ENCODE measurements at places on chromosomes 7 and 10.

- no peak for DNase-seq
These were observed 1061.2 kb downstream of the KCNMA1 start for GRCh38 chr10:76576276-76576962.

- DNase-seq = no peak
These were observed 1.2 kb downstream of the GAL3ST4 start for GRCh38 chr7:100166970-100167911.

GRCh38 chr7:41573015-41573414 is 129.9 kb downstream of the INHBA start:
- DNase-seq = no peak

- no peak for DNase-seq
These were observed 41.9 kb downstream of the ADAMTS14 start for GRCh38 chr10:70714245-70714644.

GRCh38 chr10:126243306-126243705 is 145.0 kb downstream of the ADAM12 start:
- DNase-seq = no peak

DNA sequence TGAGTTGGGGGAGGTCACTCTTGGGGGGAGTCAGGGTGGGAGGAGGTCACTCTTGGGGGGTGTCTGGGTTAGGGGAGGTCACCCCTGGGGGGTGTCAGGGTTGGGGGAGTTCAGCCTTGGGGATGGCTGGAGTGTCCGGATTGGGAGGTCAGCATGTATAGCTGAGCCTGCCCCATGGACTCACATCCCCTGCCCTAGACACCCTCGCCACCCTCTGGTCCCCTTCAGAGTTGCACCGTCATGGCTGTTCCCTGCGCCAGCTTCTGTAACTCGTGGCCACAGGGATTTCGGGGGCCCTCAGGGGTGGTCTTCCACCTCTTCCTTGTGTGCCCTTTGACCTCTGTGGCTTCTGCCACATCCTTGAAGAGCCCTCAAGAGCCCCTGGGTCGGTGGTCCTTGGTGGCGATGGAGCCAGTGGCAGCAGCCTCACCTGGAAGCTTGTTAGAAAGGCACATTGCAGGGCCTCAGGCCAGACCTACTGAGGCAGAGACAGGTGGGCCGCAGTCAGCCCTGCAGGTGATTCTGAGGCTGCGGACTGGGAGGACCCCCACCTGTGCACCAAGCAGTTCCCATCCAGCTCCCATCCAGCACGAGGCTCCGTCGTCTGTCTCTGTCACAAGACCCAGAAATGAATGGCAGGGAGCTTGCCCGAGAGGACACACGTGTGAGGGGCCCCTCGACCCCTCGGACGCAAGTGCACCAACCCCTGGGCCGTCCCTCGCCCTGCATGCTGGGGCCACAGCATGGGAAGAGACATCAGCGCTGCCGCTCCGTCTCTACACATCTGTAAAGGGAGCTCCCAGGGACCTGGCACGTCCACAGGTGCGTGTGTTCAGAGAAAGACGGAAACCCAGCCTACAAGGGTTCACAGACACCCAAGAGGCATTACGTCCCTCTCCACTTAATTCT is 44.7 kb upstream of the SUN1 start:
- no peak for DNase-seq

DNA sequence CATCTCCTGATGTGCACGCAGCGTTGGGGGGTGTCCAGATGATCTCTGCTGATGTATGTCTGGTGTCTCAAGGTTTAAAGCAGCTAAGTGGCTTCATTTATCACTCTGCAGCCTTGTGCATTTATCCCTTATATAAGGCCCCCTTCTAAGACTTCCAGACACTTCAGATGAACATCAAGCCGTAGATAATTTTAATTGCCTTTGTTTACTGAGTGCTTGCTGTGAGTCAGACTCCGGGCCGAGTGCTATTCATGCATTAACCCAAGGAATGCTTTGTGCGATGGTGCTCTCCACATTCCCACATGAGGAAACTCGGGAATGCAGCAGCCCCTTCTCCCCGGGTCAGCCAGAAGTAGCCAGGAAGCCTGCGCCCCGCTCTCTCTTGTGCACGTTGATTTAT is 328.6 kb upstream of the COBL start:
- DNase-seq = no peak

DNA sequence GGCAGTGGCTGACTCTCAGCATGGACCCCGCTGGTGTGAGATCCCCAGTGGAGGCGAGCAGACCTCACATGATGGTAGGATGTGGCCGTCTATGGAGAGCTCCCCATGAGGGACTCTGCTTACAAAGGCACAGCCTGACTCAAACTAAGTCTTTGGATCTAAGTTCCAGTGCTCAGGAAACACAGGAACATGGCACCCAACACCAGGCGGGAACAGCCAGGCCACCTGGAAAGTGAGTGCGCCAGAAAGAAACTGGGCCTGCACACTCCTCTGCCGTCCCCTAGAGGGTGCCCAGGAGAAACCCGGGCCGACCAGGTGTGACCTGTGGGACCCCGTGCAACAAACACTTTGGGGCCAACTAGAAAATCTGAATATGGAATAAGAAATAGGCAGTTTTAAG is 10.0 kb downstream of the PITRM1 start:
- no peak for DNase-seq

- DNase-seq = no peak
These were observed 201.2 kb upstream of the PRKCQ start for GRCh38 chr10:6781133-6781770.

- no peak for DNase-seq
These were observed 308.1 kb downstream of the CAMK1D start for GRCh38 chr10:12657489-12657888.

- DNase-seq = no peak
These were observed 44.4 kb downstream of the ALOX5 start for GRCh38 chr10:45418417-45418848.

GRCh38 chr10:122521011-122521410 is 39.5 kb upstream of the DMBT1 start:
- DNase-seq = no peak

DNA sequence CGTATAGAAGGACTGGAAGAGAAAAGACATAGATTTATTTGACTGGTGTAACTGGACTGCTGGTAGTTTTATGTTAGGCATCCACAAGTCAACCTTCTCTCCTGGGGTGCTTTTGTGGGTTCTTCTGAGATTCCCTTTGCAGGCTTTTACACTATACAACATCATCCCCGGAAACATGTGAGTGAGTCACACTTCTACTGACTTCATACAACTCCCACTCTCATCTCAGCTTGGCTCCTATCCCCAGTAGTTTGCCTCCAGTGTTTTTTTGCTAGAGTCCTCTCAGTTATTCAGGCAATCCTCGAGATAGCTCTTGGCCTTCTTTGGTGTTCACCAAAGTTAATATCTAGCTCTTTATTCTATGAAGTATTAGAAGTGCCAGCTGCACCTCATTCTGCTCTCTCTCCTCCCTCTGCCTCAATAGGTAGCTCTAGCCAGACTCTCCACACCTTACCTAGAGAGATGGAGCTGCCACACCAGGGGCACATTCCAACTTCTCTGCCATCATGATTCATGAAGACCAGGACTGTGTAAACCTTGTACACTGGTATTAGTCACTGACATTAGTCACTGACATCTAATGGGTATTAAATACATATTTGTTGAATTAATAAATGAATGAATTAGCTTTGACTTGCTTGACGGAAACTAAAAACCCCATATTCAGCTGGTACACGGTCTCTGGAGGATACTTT is 281.9 kb downstream of the PPP1R3A start:
- no peak for DNase-seq

DNA sequence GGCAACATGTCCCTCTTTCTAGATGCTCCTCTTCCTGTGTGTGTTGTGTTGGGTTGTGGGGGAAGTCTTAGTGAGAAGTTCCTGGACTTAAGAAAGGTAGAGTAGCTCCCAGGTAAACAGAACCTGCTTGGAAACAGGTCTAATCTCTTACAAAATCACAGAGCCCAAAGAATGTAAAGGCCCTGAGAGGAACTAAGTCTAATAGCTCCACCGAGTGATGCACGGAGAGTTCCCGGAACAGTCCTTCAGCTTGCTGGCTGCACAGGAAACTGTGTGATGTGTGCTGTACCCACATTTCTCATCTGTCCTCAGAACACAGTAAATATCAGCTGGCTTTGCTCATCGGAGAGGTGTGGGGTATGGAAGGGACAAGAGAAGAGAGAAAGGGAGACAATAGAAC is 182.6 kb upstream of the LYZL1 start:
- no peak for DNase-seq

GRCh38 chr10:110327262-110327914 is 22.7 kb upstream of the SMNDC1 start:
- no peak for DNase-seq

DNA sequence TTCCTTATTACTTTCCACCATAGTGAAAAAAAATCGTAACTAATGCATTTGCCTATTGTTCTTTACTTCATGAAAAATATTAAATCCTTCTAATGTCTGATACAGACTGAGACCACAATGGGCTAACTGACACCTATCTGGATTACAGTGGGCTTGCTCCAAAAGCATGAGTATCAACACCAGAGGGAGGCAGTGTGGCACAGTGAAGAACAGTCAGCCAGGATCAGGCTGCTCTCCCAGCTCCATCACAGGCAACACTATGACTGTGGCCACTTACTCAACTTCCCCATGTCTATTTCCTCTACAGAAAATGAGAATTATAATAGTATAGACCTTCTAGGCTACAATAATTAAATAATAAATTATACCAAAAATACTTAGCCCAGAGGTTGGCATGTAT is 97.2 kb downstream of the SLC25A13 start:
- no peak for DNase-seq

- DNase-seq = no peak
These were observed 17.2 kb downstream of the NACAD start for GRCh38 chr7:45071528-45071927.

- no peak for DNase-seq
These were observed 195.0 kb upstream of the PLXNA4 start for GRCh38 chr7:132771301-132771730.

DNA sequence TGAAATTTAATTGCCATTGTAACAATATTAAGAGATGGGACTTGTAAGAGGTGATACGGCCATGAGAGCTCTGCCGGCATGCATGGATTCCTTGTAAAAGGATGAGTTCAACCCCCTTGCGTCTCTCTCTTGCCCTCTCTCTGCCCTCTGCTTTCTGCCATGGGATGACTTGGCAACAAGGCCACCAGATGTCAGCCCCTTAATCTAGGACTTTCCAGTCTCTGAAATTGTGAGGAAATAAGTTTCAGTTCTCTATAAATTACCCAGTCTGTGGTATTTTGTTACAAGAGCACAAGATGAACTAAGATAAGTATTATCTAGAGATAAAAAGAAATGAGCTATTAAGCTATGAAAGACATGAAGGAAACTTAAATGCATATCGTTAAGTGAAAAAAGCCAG is 145.7 kb upstream of the AHR start:
- no peak for DNase-seq

GRCh38 chr10:116197946-116198675 is 74.9 kb downstream of the GFRA1 start:
- no peak for DNase-seq

DNA sequence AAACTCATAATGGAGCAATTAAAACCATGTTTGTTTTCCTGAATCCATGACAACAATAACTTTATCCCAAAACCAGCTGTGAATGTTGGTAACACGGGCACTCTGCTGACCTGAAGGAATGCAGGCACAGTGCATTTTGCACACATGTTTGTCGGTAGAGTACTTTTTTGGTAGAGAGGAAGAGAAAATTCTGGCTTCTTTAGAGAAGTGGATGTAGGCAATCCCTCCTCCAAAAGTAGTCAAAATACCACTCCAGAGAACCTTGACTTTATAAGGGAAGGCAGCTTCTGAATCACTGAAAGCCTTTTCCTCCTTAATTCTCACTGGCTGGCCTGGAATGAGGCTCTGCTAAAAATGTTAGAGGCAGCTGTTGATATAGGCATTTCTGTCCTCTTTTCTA is 15.8 kb upstream of the ACTA2 start:
- no peak for DNase-seq

DNA sequence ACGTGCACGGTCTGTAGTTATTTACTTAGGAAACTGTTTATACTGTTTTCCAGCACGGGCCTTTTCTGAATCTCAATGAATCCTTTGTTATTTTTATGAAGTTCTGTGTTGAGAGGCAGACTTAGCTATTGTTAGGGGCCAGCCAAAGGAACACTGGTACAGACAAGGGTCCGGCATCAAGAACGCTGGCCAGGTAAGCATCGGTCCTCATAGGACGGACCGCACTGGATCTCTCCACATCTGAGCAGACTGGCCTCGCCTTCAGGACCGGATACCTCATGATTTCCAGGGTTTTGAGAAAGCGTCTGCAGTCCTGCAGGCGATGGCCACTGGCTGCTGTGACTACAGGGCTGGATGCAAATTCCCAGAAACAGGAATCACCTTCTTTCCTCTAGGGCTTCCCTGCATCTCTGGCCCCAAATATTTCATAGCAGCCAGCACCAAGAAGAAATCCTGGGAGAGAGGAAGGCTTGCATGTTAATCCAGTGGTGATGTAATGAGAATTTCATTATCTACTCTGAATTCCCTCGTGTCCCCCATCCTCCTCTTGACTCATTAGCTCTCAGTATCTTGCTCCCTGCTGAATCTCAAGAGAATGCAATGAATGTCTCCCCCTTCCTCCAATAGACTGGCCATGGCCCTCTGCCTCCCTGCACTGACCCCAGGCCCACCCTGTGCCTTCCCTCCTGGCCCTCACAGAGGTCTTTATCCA is 325.4 kb upstream of the NPVF start:
- DNase-seq = no peak

- DNase-seq = no peak
These were observed 697.5 kb downstream of the INHBA start for GRCh38 chr7:41005374-41005901.

GRCh38 chr7:100711369-100711768 is 5.4 kb downstream of the POP7 start:
- no peak for DNase-seq

DNA sequence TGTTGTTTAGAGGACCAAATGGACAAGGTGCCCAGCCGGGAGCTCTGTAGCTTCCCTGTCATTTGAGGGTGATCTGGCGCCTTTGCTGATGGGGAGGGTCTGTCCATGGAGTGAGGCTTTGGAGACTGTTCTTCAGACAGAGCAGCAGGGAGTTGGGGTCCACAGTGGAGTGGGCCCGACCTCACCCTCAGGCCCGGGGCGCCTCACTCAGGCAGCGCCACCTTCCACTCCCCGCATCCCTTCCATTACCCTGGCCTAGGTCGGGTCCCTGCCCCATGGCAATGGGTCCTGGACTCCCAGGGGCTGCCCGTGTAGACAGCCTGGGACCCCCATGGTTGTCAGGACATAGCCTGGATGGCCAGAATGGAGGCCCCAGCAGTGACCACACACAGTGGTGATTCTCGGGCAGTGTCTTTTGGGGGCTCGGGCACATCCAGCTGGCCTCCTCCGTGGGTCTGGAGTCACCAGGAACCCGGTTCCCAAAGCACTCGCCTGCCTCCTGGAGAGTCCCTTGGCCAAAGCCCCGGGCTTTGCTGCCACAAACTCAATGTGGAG is 38.5 kb downstream of the TCERG1L start:
- DNase-seq = no peak

DNA sequence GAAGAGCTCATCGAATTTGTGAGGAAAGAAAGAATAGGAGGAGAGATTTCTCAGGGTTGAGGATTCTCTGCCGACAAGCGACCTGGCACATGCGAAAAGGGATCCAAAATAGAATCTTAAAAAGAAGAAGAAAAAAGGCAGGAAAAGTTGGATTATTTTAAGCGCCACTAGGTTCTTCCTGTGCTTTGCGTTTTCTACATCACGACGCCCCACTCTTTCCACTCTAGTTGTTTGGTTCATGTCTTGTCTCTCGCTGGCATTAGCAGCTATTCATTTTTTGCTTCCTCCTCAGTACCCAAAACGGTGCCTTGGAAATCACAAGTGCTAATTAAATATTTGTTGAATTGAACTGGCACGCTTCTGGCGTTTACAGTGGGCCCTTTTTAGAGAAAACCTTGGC is 674 bp upstream of the FRA10AC1 start:
- peak; percentile 27 for DNase-seq

GRCh38 chr7:23346316-23346715 is 47.2 kb downstream of the MALSU1 start:
- peak; percentile 30 for DNase-seq
